Testis (tissue), 5 donors: ENCODE measurements at places on chromosomes 6 and 20. TPM values are rescaled to one million over a fixed set of nuclear protein-coding genes. Genes with fewer than 3 reads are reported as not detected.

GRCh38 chr20:44684047-44684967 lies 30.9 kb upstream of the CCN5 start:
- DNase-seq, result no peak

GRCh38 chr20:50376888-50377459 lies 133.2 kb upstream of the PTPN1 start:
- DNase-seq, result no peak

GRCh38 chr6:110399219-110400071 lies 15.9 kb downstream of the DDO start:
- peak; percentile 32 for DNase-seq

The TFAP2D gene
- polyA plus RNA-seq, result not detected

The ABCF1 gene
- 104 TPM for polyA plus RNA-seq

DNA sequence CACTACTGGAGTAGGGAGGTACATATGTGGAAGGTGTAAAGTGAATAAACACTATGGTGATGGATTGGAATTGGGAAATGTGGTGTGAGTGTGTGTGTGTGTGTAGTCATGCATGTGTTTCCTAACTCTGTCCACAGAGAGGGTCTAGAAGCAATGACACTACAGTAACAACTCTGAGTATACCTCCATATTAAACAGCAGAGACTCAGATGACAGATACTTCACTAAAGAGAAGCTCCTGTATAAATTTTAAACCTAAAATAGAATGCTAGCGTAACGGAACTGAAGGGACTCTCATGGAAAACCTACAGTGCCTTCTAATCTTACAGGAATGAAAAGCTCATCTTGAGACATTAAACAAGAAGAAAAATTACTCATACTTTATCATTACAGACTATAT lies 150.5 kb downstream of the SLC16A10 start:
- DNase-seq, result no peak

GRCh38 chr6:155261111-155261900 lies 2.5 kb upstream of the CLDN20 start:
- DNase-seq, result no peak

GRCh38 chr20:16552015-16552414 lies 21.2 kb downstream of the KIF16B start:
- no peak for DNase-seq

The HRH3 gene
- polyA plus RNA-seq, result 0.67 TPM

- peak; percentile 77 for DNase-seq
These were observed 14.3 kb downstream of the KLHL31 start for GRCh38 chr6:53651205-53651763.

DNA sequence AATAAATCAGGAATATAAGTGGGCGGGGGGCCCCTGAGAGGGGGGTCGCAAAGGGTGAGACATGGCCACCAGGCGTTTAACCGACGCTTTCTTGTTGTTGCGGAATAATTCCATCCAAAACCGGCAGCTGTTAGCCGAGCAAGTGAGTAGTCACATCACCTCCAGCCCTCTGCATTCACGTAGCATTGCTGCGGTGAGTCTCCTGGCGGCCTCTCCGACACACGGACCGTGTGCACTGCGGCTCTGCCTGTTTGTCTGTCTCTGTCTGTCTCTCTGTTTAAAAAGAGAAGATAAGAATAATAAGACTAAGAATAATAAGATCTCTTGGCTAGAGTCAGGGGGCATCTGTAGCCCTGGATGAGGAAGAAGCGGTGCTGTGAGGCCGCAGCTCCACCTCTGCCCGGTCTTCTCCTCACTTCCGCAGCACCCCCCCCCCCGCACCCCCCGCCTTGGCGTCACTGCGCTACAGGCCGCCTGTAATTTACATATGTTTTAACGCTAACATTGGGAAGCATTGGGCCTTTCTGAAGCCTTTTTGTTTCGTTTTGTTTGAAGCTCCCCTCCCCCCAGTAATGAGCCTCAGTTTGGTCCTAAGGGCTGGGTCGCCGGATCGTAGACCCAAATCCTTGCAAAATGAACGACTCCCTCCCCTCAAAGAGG lies 993 bp downstream of the STX16 start:
- DNase-seq, result peak; percentile 68

DNA sequence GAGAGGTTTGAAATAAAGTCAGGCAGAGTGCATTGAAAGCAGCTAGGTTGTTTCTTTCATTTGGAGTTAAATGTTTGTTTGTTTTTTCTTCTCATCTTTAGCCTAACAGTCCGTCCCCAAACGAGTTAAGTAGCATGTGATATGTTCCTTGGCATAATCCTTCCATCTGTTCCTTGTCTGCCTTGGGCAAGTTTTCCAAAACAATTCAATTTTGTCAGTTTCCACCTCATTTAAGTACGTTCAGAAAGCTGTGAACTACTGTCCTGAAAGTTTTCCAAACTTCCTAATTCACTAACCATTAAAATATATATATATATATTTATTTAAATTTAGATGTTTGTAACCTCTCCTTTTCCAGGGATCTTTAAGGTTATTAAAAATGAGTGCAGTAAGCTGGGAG lies 61.8 kb upstream of the HDAC2 start:
- DNase-seq, result no peak

DNA sequence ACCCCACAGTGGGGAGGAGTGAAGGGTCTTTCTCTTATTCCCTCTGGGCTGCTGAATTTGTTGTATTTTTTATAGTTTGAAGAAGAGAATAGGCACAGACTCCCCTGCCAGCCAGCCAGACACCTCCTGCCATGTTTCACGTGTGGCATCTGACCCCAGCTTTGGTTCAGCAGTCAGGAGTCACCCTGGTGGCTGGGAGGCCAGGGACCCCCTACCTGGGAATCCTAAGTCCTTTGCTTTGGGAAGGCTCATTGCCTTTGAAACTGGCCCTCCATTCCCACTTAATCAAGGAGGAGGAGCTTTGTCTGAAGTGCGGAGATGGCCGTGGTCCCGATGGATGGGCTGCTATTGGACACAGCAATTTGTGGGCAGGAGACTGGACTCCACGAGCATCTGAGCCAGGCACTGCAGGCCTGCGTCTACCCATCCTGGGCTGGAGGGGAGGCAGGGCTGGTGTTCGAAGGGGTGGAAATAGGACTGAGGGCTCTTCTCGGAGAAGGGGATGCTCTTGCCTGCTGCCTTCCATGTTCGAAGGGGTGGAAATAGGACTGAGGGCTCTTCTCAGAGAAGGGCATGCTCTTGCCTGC lies 196.1 kb downstream of the DLL1 start:
- peak; percentile 3 for DNase-seq

GRCh38 chr6:75204217-75204958 lies 1.5 kb downstream of the COL12A1 start:
- DNase-seq, result peak; percentile 84

The MAK gene
- 21.2 TPM for polyA plus RNA-seq

DNA sequence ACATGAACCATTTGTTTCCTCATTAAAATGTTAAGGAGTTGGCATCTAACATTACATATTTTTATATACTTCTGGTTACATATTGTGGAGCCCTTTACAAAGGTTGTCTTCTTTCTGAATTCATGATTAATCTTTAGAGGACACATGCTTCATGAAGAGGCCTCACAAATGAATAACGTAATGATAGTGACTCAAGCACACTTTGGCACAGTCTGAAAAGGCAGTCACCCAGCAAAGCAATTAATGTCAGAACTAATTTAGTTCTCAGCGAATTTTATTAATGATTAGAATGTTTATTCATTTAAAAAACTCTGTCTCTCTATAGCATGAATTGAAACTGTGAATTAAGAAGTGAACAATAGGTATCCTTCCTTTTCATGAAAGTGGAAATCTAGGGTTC lies 854.2 kb downstream of the PHF3 start:
- DNase-seq, result no peak

The NOL7 gene
- polyA plus RNA-seq, result 74.4 TPM

GRCh38 chr6:106070636-106071035 lies 15.5 kb upstream of the PRDM1 start:
- no peak for DNase-seq

DNA sequence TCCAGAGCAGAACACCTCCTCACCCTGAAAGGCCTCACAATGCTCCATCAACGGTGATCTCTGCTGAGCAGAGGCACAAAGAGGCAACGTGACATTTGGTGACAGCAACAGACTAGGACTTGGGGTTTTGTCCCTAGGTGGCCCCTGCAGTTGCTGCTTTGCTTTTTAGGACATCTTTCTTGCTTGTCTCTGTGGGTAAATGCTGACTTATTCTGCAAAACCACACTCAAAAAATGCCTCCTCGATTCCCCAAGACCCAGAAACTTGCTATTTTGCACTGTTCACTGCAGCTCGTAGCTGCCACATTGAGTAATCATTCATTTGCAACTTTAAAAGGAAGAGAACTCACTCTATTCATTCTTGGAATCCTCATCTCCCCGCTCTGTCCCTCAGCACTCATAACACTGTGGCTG lies 209.9 kb downstream of the LY86 start:
- DNase-seq, result no peak

The CALHM5 gene
- 1.5 TPM for polyA plus RNA-seq

DNA sequence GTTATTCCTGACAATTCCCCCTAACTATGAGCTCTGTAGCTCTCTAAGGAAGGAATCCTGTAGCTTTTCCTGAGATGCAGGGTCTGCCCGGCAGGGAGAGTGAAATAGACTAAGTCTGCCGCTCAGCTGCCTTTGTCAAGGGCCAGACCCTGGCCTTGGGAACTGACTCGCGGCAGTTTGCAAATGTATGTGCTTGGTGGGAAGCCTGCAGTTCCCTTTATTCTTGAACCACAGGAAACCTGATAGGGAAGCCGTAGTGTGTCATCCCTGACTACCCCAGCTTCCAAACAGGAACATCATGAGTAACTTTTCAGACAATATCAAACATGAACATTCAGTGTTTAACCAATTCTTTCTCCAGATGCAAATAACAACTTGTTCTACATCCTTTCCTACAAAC lies 78.7 kb upstream of the IFNGR1 start:
- peak; percentile 34 for DNase-seq

The RWDD2A gene
- polyA plus RNA-seq, result 18.4 TPM

DNA sequence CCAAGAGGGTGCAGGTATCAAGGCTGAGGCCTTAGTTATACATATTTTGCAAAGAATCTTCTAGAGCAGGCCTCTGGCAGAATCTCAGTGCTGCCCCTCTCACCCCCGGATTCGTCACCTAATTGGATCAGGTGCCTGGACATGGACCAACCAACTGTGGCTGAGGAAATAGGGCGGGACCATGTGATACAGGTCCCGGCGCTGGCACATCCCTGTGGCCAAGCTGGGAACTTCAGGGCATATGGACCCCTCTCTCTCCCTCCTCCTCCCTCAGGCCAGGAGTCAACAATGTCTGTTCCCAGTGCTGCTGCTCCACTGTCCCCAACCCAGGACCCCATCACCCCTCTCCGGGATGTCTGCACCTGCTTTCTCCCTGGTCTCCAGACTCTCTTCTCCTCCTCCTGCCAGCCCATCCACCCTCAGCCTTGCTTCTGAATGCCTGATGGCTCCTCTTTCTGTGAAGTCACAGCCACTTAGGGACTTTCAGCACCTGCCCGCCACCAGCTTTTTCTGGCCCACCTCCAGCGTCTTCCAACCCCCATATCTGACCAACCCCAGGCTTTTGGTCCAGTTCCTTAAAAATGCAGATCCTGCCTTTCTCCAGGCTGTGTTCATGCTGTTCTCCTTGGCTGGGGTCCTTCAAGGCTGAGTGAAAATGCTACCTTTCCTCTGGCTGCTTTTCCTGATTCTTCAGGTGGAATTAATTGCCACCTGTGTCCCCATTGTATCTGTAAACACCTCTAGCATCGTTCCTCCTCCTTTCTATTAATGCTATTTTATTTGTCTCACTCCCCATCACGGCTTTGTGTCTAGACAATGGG lies 19.0 kb upstream of the MLN start:
- DNase-seq, result no peak
